ENCODE measurements at places on chromosomes 2 and 18. TPM values are rescaled to one million over a fixed set of nuclear protein-coding genes. Genes with fewer than 3 reads are reported as not detected.

DNA sequence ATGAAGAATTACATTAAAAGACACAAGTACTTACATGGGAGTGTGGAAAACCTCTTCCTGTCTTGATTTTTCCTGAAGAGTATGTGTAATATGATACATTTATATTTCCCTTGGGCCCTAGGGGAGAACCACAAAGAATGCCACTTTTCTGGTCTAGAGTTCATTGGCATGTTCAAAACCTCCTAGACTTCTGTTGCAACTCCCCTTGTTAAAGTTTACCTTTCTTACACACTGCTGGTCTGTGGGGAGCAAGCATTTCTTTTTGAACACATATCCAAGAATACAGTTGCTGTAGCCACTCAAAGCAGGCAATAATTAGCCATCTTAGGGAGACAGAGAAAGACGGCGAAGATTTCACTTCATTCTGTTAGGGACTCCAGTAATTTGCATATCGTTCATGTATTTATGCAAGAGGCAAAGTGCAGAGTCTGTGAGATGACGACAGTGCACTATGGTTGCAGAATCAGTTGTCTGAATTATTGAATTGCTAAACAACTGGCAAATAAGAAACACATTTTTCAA, 103.5 kb downstream of the NOL4 start:
- peak; percentile 76 for DNase-seq

DNA sequence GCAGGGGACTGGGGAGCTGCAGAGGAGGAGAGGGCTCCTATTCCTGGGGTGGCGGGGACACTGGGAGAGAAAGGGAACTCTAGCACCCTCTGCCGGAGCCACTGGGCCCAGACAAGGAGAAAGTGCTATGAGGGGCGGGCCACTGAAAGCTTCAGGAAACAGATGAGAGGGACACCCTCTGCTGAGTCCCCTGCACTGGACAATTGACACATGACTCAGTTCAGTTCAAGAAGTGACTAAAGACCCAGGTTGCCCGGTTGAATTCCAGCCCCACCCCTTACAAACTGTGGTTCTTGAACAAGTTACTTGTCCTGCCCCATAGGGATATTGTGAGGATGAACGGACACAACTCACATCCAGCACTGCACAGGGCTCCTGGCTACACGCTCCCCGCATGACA, 5.0 kb downstream of the RUFY4 start:
- DNase-seq, result peak; percentile 5

GRCh38 chr2:54161660-54162424, 46.4 kb downstream of the ACYP2 start:
- DNase-seq, result peak; percentile 36

GRCh38 chr2:143530758-143531157, 401.5 kb downstream of the ARHGAP15 start:
- DNase-seq, result no peak

- DNase-seq, result no peak
Observed at GRCh38 chr2:48435909-48436308, 94.0 kb upstream of the STON1 start.

Gene LIMS4
- 0.14 TPM for polyA plus RNA-seq

- DNase-seq, result no peak
Observed at GRCh38 chr2:119204525-119204924, 19.1 kb upstream of the STEAP3 start.

DNA sequence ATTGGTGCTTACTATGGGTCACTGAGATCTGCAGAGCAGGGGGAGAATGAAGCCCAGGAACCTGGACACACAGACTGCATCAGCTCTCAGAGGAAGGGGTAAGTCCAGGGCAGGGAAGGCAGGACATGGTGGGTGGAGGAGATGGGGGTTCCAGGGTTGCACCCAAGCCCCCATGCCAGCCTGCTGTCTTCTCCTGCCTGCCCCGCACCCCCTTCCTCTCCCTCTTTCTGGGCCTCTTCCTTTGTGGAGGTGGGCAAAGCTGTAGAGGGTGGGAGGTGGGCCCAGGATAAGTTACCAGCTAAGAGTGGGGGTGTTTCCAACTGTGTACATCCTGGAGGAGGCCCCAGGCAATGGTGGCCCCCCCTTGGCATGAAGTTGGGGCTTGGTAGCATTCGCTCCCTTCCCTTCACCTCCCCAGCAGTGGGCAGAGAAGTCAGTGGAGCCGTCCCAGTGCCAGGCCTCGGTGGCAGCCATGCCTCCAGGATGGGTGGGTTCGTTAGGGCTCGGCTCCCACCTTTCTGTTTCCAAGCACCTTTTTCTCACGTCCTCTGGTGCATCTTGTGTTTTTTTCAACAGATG, 132.2 kb downstream of the CLIP4 start:
- DNase-seq, result no peak

DNA sequence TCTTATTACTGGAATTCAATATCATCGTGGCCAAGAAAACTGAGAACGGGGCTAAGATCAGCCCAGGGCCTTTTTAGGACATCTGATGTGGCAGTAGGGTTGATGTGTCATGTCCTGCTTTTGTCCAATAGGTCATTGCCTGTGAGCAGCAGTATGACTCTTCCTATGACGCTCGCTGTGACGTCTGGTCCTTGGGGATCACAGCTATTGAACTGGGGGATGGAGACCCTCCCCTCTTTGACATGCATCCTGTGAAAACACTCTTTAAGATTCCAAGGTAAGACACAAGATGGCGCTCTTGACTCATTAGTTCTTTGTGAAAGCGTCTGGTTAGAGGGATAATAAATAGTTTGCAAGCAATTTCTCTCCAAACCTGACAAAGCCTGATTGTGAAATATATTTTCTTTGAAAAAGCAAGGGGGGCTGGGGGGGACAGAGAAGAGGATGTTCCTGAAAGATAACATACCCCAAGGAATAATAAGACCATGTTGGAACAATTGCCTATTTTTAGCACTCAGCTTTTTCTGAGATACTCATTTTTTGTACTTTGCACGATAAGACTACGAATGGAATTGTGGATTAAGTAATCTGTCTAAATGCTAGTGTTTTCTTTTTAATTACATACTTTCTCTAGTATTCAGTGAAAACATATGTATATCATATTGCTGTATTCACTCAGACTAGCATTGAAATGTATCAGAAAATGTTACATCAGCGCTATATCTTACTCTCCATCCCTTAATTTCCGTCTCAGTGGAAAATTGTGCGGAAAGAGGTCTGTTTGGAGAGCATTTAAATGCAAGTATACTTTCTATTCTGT, 58.1 kb downstream of the MYO3B start:
- DNase-seq, result peak; percentile 47

- no peak for DNase-seq
Observed at GRCh38 chr2:171139860-171140259, 20.8 kb downstream of the TLK1 start.

Gene ACOXL
- polyA plus RNA-seq, result not detected

Gene ETAA1
- polyA plus RNA-seq, result 14.1 TPM

GRCh38 chr2:122034777-122035176, 279.3 kb downstream of the TSN start:
- no peak for DNase-seq

DNA sequence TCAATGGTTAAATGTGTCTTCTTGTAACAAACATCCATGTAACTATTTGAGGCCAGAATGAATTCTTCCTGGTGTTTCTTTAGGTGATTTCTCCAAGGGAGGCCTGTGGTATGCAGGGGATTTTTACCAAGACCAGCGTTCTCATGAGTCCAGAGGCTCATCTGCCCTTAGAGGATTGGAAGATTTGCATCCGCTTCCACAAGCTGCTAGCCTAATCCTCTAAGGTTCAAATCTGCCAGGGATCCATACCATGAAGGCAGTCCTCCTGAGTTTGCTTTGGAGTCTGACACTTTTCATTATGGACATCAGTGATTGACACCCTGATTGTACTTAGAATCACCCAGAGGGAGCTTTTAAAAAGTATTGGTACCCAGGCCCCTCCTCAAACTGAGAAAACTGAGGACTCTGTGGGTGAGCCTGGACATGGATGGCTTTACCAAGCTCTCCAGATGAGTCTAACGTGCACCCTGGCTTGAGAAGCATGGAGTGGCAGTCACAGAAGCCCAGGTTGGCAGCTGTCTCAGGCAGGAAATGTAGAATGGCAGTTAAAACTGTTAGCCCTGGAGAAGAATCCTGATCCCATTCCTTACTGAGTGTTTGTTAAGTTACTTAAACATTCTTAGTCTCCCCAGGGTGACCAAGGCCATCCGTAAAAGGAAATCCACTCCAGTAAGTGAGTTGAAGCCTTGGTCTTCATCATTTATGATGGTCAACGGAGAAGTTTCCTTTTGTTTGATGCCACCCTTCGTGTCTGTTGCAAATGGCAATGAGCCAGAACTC, 95.3 kb upstream of the RMDN2 start:
- DNase-seq, result no peak

DNA sequence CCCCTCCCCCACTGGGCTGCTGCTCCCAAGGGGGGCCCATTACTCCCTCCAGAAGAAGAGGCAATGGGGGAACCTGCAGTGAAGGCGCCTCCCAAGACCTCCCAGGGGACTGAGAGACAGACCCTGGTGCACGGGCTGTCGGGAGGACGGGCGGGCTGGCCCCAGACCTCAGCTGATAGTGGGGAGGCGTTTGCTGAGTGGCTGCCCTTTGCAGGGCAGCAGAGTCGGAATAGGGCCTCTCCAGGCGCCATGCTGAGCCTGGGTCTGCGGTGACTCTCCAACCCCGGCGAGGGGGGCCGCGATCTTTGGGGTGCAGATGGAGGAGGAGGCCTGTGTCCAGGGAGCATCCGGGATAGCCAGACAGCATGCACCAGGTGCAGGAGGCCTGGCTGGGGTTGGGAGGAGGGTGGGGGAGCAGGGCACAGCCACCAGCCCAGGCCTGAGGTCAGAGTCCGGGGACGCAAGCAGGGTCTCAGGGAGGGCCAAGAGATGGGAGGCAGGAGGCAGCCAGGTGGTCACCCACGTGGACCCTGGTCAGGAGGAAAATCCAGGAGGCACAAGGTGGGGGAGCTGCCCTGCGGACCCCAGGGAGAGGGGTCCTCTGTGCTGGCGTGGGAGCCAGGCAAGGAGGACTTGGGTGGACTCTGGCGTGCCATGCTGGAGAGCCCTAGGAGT, 11.0 kb downstream of the CROCC2 start:
- DNase-seq, result no peak

GRCh38 chr2:119697290-119698020, 18.5 kb downstream of the TMEM177 start:
- DNase-seq, result no peak

GRCh38 chr18:62715759-62716615, 646 bp downstream of the PHLPP1 start:
- peak; percentile 66 for DNase-seq

GRCh38 chr18:79800371-79801180, 2.8 kb downstream of the KCNG2 start:
- DNase-seq, result no peak

- DNase-seq, result peak; percentile 20
Observed at GRCh38 chr18:51196118-51196810, 1.2 kb downstream of the MEX3C start.

Gene ERICH2
- polyA plus RNA-seq, result not detected

GRCh38 chr2:217801115-217801531, 201.7 kb downstream of the TNS1 start:
- no peak for DNase-seq

DNA sequence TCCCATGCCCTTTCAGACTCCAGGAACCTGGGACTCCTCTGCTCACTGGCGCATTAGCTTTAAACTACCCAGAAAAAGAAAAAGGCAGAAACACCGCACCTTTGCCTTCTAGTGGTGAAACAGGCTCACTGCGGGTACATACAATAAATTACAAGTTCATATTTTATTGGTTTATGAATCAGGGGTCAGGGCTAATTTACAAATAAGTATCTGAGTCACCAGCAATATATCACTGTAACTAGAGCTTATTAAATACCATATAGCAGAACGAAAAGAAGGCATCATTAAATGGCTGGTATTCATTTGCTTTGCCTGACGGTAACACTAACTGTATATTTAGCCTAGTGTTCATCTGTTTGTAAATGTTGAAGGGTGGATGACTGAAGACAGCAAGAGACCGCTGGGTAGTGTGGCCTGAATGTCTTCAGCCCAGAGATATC, 26.9 kb upstream of the DTNB start:
- DNase-seq, result peak; percentile 33

Gene RFTN2
- polyA plus RNA-seq, result 0.73 TPM

DNA sequence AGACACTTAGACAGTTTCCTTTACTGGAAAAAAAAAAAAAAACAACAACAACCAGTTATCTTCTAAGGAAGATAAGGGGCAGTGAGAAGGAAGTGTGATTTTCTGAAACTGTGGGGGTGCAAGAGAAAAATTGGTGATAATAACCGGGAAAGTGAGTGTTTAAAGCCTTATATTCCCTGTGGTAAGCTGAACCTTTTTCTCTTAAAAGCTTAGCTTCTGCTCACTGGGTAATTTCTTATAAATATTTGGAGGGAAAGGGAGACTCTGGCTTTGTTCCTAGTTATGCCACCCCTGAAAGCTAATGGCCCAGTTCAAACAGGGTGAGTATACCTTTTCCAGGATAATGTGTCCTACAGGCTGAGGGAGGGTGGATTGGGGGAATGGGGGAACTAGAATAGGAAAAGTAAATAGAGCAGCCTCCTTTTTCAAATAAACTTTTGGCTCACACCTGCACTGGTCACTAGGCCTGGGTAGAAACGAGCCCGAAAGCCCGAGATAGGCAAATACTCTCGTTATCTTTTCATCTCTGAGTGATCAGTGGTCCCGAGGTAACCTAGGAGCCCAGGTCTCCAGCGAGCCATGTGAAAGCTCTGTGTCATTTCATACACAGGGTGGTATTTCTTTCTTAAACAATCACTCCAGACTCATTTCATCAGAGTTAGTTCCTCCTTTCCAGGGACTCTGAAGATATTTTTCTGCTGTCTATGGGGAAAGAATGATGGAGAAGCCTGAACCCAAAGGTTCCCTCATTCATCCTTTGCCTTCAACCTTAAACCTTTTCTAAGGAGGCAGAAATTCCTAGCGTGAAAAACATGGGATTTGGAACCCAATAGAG, 15.5 kb upstream of the SRBD1 start:
- DNase-seq, result no peak

GRCh38 chr2:85588645-85589044, 4.4 kb downstream of the VAMP5 start:
- no peak for DNase-seq

- DNase-seq, result no peak
Observed at GRCh38 chr2:36484454-36484853, 113.5 kb downstream of the FEZ2 start.

- peak; percentile 51 for DNase-seq
Observed at GRCh38 chr2:206700156-206700555, 18.0 kb downstream of the DYTN start.

DNA sequence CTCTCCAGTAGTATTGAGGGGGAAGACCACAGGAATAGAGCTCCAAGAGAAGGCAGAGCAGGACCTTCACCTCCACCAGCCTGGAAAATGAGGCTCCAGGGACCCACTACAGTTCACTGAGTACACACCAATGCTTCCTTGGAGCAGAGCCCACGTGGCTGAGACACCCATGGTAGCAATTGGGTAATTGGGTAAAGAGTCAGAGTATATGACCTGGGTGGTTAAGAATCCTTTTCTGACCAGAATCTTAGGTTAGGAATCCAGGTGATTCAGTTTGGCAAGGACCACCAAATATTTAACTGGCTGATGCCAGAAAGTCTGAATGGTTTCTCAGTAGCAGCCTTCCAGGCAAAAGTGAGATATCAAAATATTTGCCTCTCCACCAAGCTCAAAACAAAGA, 107.7 kb downstream of the MDH1 start:
- peak; percentile 32 for DNase-seq

GRCh38 chr2:190947141-190947540, 66.5 kb downstream of the GLS start:
- peak; percentile 12 for DNase-seq
